ENCODE measurements at places on chromosomes 12 and 14. TPM values are rescaled to one million over a fixed set of nuclear protein-coding genes. Genes with fewer than 3 reads are reported as not detected.

- no peak for DNase-seq
Measured at GRCh38 chr12:28232211-28232928, 42.1 kb downstream of the CCDC91 start.

Gene DCN
- total RNA-seq, result not detected

Gene BCL2L2
- 18.0 TPM for total RNA-seq

GRCh38 chr12:46701356-46701755, 124.4 kb downstream of the SLC38A4 start:
- DNase-seq, result no peak

DNA sequence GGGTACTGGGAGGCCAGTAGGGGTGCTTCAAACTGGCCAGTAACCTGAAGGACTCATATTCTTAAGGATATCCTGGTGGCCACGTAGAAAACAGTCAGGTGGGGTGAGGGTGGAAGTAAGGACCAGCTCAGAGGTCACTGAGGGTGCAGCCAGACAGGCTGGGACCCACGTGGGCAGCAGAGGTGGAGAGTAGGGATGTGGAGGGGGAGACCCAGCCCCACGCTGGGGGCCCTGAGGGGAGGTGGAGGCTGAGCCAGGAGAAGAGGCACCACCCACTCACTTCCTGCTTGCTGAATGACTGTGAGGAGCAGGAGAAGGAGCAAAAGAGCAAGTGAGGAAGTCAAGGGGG, 12.6 kb upstream of the SERPINA3 start:
- DNase-seq, result no peak

All from OCI-LY7 (cell line).